Vagina (tissue), 2 donors: ENCODE measurements at places on chromosomes 1 and 21.
A peak's percentile ranks its signal among the peaks of the same experiment; 100 is the strongest.

- DNase-seq, result no peak
Measured at GRCh38 chr1:198168227-198168626, 11.4 kb downstream of the NEK7 start.

DNA sequence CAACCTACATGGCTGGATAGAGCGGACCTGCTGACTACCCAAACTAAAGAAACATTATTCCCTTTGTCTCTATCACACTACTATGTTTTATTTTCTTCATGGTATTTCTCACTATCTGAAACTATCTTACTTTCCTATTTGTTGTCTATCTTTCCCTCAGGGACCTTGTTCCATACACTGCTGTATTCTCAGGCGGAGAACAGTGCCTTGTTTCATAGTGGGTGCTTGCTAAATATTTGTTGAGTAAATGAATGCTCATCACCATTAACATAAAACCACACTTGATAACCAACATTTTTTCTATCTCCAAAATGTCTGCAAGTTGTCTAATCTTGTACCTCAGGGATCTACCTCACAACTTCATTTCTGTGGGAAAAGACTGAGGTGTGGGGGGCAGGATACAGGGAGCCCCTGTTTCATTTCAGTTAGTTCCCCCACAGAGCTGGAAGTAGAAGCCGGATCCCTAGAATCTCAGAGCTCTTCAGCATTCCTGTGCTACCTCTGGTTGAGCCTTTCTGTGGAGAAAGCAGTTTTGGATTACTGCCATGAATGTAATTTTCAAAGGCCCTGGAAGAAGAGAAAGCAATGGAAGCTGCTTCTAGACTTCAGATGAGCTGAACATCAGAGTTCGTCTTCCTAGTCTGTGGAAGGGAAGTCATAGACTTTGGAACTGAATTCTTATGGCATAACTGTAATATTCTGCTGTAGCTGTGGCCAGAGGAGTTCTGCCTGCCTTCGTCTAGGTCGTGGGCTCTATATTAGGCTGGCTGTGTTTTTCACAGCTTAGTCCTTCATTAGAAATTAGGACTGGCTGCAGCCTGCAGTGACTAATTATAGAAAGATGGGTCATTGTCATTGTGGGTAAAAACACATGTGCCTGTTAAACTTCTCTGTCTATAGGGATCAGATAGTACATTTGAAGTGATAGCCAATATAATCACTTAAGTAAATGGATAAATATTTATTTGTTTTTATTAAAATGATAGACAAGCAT lies 293.2 kb upstream of the SGIP1 start:
- DNase-seq, result no peak

GRCh38 chr1:6033124-6033523 lies 12.6 kb upstream of the KCNAB2 start:
- DNase-seq, result no peak

- peak; percentile 83 for DNase-seq
Measured at GRCh38 chr1:234553240-234554188, 56.5 kb downstream of the IRF2BP2 start.

DNA sequence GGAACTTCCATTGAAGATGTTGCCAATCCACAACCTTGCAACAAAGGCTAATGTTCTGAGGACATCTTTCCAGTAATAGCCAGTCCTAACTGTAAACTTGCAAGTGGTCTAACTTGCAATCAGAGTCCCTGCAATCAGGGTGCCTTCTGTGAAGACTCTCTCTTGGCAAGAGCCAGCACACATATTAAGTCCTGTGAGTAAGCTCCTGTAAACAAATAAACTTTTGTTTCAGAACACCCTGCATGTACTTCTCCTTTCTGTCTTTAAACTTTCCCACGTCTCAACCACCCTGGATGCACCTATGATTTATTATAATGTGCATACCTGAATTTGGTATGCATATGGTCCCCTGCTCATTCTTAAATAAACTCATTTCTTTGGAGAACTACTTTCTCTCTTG lies 9.1 kb downstream of the GBP7 start:
- no peak for DNase-seq

GRCh38 chr1:47249755-47250154 lies 17.7 kb upstream of the TAL1 start:
- DNase-seq, result no peak

GRCh38 chr1:223496883-223497282 lies 103.7 kb downstream of the CCDC185 start:
- no peak for DNase-seq

- DNase-seq, result no peak
Measured at GRCh38 chr21:36859744-36860501, 106.5 kb downstream of the HLCS start.

DNA sequence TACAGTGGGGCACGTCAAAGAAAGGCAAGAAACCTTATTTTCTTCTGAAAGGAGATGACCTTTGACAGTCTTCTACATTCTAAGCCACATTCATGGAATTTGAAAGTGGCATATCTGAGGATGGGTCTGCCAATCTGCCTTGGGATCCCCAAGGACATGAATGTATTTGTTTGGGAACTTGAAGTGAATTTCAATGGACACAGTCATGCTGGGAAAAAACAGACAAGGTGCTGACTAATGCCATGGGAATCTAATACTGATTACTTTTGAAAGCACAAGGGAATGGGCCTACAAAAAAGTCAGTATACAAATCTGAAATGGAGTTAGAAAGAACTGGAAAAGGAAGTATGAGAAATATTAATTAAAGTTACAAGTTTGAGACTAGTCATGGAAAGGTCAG lies 128.8 kb downstream of the KCNJ6 start:
- peak; percentile 42 for DNase-seq

DNA sequence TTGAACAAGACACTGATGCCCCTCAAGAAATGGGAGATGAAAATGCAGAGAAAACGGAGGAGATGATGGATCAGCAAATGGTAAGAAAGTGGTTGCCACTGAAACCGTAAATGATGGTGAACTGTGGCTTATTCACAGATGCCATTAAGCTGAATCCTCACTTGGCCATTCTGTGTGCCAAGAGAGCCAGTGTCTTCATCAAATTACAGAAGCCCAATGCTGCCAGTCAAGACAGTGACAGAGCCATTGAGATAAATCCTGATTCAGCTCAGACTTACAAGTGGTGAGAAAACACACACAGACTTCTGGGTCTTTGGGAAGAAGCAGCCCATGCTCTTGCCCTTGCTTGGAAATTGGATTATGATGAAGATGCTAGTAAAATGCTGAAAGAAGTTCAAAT lies 52.5 kb downstream of the NBPF6 start:
- no peak for DNase-seq

DNA sequence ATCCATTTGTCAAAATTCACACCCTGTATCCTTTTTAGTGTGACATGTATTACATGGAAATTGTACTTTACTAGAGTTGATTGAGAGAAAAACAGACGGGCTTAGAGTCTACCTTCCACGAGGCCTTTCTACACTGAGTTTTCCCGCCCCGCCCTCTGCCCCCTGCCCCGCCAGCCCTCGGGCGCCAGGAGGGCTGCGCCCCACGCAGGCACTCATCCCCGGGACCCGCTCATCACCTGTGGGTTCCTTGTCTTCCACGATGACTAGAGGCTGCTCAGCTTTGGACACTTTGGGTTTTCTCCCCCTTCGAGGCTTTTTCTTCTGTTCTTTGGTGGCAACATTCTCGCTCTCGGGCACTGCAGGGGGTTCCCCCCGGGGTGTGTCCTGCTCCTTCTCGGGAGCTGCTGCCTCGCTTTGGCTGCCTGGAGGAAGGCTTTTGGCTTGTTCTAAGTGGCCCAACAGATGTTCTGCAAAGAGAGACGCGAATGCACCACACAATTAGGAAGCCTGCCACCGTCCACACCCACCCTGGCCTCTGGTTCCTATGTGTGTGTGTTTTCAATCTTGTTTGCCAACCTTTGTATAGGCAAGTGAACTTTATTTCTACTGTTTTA lies 39.6 kb downstream of the PRDM15 start:
- DNase-seq, result no peak

GRCh38 chr1:39310015-39310414 lies 105.5 kb downstream of the MACF1 start:
- no peak for DNase-seq

DNA sequence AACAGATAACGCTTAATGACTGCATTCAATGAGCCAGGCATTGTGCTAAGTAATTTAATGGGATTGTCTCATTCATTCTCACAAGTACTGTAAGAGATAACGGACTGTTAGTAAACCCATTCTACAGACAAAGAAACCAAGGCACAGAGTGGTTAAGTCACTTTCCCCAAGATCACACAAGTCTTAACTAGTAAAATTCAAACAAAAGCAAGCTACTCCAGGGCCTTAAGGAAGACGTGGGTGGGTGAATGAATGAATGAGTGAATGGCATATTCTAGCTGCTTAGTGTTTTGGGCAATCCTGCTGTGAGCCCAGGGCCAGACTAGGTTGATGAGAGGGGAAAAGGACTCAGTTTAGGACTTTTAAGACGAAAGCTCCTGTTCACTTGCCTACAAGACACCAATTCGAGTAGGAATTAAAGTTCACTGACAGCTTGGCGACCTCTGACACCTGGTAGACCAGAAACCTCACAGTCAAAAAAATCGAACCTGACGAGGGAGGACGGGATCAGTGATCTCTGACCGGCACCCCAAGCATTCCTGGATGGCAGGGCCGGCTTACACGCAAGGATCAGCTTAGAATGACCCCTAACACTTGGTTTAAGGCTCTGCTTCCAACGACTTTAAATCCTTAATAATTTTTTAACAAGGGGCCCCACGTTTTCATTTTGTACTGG lies 557 bp downstream of the EMC1 start:
- no peak for DNase-seq

DNA sequence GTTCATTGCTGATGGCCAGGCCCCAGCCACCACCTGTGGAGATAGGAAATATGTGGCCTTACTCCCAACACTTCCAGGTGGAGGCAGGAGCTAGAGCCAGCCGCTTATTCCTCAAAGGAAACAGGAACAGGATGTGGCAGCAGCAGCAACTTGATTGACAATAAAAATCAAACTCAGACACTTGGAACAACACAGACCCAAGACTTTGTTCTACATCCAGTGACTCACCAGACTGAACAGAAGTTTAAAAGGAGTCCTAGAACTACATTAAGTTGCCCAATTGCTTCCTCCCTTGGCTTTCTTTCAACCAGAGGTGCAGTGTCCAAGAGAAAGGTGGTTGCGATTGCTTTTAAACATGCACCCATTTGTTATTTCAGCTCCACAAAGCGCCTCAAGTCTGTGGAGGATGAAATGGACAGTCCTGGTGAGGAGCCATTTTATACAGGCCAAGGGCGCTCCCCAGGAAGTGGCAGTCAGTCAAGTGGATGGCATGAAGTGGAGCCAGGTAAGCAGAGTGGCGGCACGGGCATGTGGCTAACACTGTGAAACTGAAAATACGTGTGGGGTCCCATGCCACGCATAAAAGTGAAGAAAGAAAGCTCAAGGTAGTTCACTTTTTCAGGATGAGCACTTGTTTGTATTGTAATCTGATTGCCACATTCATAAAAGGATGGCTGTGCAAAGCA lies 276.6 kb downstream of the NFIA start:
- no peak for DNase-seq

DNA sequence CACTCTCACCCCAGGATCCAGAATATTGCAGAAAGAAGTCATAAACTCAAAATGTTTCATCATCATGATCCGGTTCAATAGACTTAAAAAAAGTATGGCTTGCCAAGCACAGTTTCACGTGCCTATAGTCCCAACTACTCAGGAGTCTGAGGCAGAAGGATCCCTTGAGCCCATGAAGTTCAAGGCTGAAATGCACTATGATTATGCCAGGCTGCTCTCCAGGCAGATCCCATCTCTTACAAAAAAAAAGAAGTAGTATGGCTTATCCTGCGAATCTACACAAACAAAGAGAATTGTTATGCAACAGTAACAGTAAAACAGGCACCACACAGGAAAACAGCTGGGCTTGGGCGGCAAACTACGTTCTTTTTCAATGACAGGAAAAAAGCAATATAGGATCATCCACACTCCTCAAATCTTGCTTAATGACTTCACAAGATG lies 76.2 kb downstream of the EIF4G3 start:
- DNase-seq, result no peak

DNA sequence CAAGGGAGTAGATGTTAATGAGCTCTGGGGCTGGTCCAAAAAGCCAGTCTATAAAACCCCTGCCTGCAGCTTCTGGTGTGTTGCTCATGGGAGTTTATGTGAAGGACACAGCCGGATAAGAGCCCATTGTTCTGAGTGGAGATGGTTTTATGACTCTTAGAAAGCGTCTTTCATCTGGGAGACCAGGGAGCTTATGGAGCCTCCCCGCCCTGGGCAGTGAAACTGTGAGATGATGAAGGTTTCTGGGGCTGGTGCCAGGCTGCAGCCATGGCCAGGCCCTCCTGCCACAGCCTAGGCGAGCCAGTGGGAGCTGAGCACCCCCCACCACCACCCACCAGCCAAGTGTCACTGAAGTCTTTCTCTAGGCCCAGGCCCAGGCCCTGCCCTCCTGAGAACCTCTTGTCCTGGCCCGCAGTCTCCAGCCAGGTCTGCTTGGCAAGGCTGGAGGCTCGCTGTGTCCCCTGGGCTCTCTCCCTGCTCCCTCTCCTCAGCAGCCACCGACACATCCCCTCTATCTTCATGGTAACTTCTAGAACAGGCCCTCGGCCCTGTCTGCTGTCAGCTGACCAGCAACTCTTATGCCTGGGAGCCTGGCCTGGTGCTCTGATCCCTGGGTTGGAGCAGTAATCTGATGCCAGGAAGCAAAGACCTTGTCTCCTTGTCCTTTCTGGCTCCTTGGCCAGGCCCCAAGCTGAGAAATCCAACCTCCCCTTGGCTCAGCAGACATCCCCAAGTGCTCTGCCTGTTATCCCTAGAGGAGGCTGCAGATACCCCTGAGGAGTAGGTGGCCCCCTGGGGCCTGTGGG lies 7.6 kb upstream of the ARHGEF10L start:
- no peak for DNase-seq

GRCh38 chr1:246631426-246631825 lies 65.2 kb downstream of the CNST start:
- DNase-seq, result no peak

DNA sequence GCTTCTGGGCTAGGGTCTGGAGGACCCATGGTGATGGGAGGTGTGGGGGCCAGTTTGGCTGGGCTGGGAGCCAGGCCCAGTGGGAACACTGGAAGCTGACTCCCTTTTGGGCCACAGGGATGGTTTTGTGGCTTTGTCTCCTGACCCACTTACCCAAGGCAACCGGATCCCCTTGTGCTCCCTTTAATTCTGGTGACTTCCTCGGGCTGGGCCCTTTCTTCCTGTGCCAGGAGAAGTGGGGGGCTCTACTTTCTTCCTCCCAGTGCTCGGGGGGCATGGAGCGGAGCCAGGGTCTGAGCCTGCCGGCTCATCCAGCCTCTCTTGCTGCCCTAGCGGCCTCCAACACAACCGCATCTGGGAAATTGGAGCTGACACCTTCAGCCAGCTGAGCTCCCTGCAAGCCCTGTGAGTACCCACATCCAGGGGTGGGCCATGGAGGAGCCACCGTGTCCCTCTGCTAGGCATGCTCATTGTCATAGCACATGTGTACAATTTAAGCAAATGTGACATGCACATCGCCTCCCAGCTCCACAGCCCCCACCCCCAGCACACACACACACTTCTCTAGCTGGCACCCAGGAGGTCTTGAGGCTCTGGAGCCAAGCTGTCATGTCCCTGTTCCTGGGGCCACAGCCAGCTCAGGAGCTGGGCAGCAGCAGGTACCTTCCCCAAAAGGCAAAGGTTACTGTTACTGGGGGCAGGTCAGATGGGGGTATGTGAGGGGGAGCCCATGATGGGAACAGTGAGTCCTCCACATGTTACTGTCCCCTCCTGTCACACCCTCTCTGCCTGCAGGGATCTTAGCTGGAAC lies 35.0 kb downstream of the UBE2T start:
- DNase-seq, result no peak
